ENCODE measurements at places on chromosomes 4 and X.
A peak's percentile ranks its signal among the peaks of the same experiment; 100 is the strongest.

- H3K4me1 ChIP-seq: no peaks in the 10 kb centered on the region
- no peak overlapping the region for H3K4me3 ChIP-seq
- H3K27me3 ChIP-seq: no peaks in the 10 kb centered on the region
Measured at GRCh38 chr4:161573836-161574235, 590.0 kb downstream of the FSTL5 start.

DNA sequence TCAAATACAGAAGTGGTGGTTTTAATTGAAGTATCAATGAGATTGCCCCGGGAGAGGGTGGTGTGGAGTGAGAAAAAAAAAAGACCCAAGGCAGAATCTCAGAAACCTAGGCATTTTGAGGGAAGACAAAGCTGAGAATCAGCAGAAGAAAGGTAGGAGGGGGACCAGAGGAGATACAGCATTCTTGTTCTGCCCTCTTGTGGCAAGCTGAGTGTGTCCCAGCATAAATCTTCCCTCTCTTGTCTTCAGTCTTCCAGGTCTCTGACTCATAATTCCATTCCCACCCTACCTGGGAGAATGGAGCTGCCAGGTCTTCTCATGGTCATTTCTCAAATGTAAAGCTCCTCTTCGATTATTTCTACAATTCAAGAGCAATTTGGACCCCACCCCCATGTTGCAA, 32.7 kb upstream of the MAGED1 start:
- no peaks in the 10 kb centered on the region for H3K27me3 ChIP-seq
- H3K4me1 ChIP-seq: no peaks in the 10 kb centered on the region
- DNase-seq: no peak
- H3K4me3 ChIP-seq: no peak overlapping the region
- H3K36me3 ChIP-seq: no peaks in the 10 kb centered on the region

GRCh38 chrX:373641-374471, 12.9 kb downstream of the PPP2R3B start:
- no peak overlapping the region for H3K27ac ChIP-seq
- H3K36me3 ChIP-seq: no peaks in the 10 kb centered on the region
- peak overlapping the region; percentile 34 for H3K4me3 ChIP-seq

GRCh38 chr4:23720556-23720955, 169.3 kb downstream of the PPARGC1A start:
- H3K27me3 ChIP-seq: no peaks in the 10 kb centered on the region
- DNase-seq: no peak
- H3K4me3 ChIP-seq: no peak overlapping the region

DNA sequence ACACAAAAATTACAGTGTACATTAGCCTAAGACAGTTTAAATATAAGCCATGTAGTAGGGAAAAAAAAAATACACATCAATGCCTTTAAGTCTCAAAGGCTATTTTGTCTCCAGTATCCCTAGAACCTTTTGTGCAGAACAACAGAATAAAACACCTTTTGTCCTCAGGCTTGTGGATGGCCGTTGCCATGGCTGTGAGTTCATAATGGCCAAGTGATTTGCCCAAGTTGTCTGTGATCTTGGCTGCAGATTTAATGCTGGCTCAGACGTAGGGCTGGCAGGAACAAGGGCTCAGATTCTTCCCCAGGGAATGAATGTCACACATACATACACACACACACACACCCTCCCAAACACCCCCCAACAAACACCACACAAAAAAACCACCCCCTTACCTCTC, 25.3 kb downstream of the GPM6B start:
- no peak for DNase-seq
- H3K27me3 ChIP-seq: no peaks in the 10 kb centered on the region
- H3K4me1 ChIP-seq: no peaks in the 10 kb centered on the region
- H3K36me3 ChIP-seq: no peaks in the 10 kb centered on the region

DNA sequence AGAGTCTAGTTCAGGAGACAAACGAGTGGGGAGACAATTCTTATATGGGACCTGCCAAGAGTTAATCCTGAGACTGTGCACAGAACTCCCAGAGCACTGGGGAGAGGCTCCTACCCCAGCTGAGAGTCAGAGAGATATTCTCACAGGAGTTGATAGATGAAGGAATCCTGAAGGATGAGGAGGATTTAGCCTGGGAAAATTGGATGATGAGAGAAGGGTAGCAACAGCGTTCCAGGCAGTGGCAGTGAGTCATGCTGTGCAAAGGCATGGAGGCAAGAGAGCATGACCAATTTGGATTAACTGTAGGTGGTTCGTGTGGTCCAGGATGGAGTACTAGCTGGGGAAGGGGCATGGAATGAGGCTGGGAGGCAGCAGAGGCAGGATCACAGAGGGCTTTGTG, 318.6 kb downstream of the LDB2 start:
- H3K4me3 ChIP-seq: no peak overlapping the region
- no peaks in the 10 kb centered on the region for H3K36me3 ChIP-seq
- no peaks in the 10 kb centered on the region for H3K27me3 ChIP-seq
- DNase-seq: no peak
- H3K27ac ChIP-seq: no peak overlapping the region
- H3K4me1 ChIP-seq: no peaks in the 10 kb centered on the region

- H3K4me1 ChIP-seq: peaks cover 7% of the 10 kb centered on the region
- no peaks in the 10 kb centered on the region for H3K36me3 ChIP-seq
- DNase-seq: no peak
- H3K4me3 ChIP-seq: no peak overlapping the region
- peaks cover 79% of the 10 kb centered on the region for H3K27me3 ChIP-seq
Measured at GRCh38 chr4:581753-582361, 5.8 kb upstream of the TMEM271 start.

DNA sequence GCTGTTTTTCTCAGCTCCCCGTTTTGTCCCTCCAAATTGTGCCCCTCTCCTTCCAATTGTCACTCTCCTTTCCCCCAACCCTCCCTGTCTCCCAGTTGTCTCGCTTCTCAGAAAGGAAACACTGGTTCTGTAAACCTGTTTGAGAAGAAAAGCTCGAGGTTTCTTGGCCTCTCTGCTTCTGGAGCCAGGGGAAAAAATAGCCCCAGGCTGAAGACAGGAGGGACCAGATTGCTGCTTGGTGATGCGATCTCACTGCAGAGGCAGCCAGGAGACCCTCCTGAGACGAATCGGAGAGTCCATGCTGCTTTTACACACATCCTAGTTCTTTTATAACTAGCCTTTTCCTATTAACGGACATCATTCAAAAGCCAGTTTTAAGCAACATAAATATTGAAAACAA, 21.2 kb downstream of the TRIML1 start:
- H3K27me3 ChIP-seq: no peaks in the 10 kb centered on the region
- no peaks in the 10 kb centered on the region for H3K36me3 ChIP-seq
- no peaks in the 10 kb centered on the region for H3K4me1 ChIP-seq
- no peak overlapping the region for H3K27ac ChIP-seq

DNA sequence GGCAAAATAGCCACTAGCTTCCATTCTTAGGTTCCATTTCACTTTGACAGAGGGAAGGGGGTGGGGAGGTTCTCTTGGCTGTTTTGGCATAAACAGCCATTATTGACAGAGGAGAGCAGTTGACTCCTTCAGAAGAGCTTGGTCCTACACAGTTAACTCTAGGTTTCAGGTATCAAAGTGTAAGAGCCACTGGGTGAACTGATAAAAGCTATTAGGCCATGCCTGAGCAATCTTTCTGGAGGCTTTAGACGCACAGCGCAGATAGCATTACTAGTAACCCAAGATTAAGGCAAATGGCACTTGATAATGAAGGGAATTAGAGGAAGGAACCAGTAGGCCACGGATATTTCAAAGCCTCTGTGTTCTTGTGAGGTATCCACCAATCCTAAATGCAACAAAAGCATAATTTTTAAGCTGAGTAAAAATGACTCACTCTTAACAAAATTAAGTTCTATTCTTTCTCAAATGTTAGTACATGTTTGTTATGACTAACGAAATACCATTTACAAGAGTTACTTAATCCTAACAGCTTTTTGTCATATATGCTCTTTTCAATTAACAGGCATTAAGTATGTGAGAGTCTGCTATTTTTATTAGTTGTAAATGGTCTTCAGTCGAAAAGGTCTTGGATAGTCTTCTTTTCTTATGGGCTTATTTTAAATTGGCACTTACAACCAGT, 53.6 kb downstream of the SLC7A11 start:
- H3K4me3 ChIP-seq: no peak overlapping the region
- no peaks in the 10 kb centered on the region for H3K36me3 ChIP-seq
- no peak for DNase-seq
